Astrocyte (in vitro differentiated cells and primary cell): ENCODE measurements at places on chromosomes 3 and 15. TPM values are rescaled to one million over a fixed set of nuclear protein-coding genes. Genes with fewer than 3 reads are reported as not detected.

The PLD1 gene
- total RNA-seq, result 21.5 and 24.0 TPM in 2 replicates

- H3K4me3 ChIP-seq, result no peak overlapping the region
- peak; percentile 63 for DNase-seq
- no peaks in the 10 kb centered on the region for H3K27me3 ChIP-seq
- H3K4me1 ChIP-seq, result peaks cover 15% of the 10 kb centered on the region
Observed at GRCh38 chr15:49286649-49287404, 116.8 kb downstream of the GALK2 start.

- H3K27ac ChIP-seq, result no peak overlapping the region
- H3K4me1 ChIP-seq, result no peaks in the 10 kb centered on the region
- peak; percentile 43 for DNase-seq
- H3K27me3 ChIP-seq, result no peaks in the 10 kb centered on the region
- H3K4me3 ChIP-seq, result no peak overlapping the region
Observed at GRCh38 chr3:148211725-148212124, 486.0 kb upstream of the AGTR1 start.

- DNase-seq, result peak; percentile 5
- no peak overlapping the region for H3K27ac ChIP-seq
- H3K27me3 ChIP-seq, result no peaks in the 10 kb centered on the region
- H3K4me3 ChIP-seq, result no peak overlapping the region
- H3K36me3 ChIP-seq, result no peaks in the 10 kb centered on the region
Observed at GRCh38 chr3:34793057-34793456, 846.3 kb upstream of the ARPP21 start.

- H3K27ac ChIP-seq, result no peak overlapping the region
- no peaks in the 10 kb centered on the region for H3K36me3 ChIP-seq
- H3K27me3 ChIP-seq, result no peaks in the 10 kb centered on the region
Observed at GRCh38 chr3:190369668-190370295, 18.2 kb upstream of the CLDN16 start.

DNA sequence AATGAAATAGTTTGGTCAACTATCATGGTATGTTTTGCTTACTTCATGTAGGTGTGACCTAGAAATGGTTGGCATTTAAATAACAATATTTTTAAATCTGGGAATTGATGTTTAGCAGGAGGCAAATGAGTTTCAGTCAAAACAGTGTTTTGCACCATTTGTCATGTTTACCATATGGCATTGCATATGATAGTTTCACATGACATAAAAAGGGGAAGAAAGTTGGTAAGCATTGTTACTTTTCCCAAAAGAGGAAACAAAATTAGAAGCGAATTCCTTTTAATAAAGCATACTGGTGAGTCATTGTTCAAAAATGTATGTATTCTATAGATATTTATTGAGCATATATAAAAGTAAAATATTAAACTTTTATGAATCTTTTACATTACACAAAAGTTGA is 2.3 kb downstream of the RNF13 start:
- H3K27ac ChIP-seq, result no peak overlapping the region
- peaks cover 15% of the 10 kb centered on the region for H3K4me1 ChIP-seq
- no peaks in the 10 kb centered on the region for H3K27me3 ChIP-seq
- DNase-seq, result no peak

DNA sequence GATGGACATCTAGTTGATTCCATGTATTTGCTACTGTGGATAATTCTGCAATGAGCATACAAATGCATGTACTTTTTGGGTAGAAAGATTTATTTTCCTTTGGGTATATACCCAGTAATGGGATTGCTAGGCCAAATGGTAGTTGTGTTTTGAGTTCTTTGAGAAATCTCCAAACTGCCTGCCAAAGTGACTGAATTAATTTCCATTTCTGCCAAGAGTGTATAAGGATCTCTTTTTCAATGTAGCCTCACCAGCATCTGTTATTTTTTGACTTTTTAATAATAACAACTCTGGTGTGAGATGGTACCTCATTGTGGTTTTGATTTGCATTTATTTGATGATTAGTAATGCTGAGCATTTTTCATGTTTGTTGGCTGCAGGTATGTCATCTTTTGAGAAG is 435.0 kb upstream of the CBLB start:
- H3K27ac ChIP-seq, result no peak overlapping the region
- peaks cover 5% of the 10 kb centered on the region for H3K4me1 ChIP-seq
- DNase-seq, result no peak
- no peaks in the 10 kb centered on the region for H3K36me3 ChIP-seq
- no peaks in the 10 kb centered on the region for H3K27me3 ChIP-seq
